Activated CD8-positive, alpha-beta T cell treated with anti-CD3 and anti-CD28 coated beads, Interleukin-2, amount 10 ng/mL, durations not matched to agents 7 days and 5 days (primary cell): ENCODE measurements at places on chromosomes 3 and 15.
A peak's percentile ranks its signal among the peaks of the same experiment; 100 is the strongest.

DNA sequence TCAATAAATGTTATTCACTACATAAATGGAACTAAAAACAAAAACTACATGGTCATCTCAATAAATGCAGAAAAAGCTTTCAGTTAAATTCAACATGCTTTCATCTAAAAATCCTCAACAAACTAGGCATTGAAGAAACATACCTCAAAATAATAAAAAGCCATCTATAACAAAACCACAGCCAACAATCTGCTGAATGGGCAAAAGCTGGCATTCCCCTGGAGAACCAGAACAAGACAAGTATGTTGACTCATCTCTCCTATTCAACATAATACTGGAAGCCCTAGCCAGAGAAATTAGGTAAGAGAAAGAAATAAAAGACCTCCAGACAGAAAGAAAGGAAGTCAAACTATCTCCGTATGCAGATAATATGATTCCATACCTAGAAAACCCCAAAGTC lies 759.9 kb downstream of the EPHA3 start:
- DNase-seq: no peak

DNA sequence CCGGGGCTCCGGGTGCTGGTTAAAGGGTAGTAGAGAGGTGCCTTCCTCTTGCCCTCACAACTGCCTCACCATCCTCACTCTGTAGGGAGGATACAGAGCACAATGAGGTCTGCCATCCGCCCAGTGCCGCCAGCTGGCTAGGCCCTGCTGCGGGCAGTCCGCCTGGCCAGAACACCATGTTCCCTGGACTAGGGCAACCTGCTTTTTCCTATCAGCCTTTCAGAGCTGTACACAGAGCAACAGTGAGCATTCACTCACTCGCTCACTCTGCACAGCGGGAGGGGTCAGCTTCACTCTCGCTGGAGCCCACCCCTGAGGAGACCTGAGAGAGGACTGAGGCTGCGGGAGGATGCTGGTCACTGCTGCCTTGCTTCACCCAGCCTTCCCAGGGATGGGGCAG lies 218.7 kb upstream of the CHRNA7 start:
- no peak for DNase-seq

- no peak for DNase-seq
These were observed 29.6 kb upstream of the ADAMTS7 start for GRCh38 chr15:78840661-78841375.

GRCh38 chr3:29827756-29828155 lies 546.9 kb downstream of the RBMS3 start:
- DNase-seq: no peak

DNA sequence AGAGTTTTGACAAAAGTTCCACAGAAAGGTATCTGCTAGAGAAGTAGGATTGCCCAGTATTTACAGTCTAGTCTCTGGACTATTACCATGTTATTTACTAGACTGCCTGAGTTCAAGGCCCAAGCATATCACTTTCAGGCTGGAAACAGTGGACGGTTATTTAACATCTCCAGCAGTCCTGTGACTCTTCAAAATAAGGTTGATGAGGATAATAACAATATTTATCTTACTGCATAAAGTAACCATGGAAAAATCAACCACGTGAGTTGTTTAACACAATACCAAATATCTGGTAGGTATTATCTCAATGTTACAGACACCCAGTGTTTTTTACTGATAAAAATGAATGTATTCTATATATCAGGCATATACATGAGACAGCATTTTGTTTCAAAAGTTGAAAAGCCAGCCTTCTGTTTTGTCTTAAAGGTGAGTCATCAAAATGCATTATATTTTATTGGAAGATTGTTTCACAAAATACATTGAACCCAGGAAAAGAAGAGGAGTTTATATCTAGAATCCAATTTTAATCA lies 535.8 kb downstream of the TBL1XR1 start:
- DNase-seq: no peak

- no peak for DNase-seq
These were observed 399.3 kb downstream of the FOXP1 start for GRCh38 chr3:71184252-71184651.

DNA sequence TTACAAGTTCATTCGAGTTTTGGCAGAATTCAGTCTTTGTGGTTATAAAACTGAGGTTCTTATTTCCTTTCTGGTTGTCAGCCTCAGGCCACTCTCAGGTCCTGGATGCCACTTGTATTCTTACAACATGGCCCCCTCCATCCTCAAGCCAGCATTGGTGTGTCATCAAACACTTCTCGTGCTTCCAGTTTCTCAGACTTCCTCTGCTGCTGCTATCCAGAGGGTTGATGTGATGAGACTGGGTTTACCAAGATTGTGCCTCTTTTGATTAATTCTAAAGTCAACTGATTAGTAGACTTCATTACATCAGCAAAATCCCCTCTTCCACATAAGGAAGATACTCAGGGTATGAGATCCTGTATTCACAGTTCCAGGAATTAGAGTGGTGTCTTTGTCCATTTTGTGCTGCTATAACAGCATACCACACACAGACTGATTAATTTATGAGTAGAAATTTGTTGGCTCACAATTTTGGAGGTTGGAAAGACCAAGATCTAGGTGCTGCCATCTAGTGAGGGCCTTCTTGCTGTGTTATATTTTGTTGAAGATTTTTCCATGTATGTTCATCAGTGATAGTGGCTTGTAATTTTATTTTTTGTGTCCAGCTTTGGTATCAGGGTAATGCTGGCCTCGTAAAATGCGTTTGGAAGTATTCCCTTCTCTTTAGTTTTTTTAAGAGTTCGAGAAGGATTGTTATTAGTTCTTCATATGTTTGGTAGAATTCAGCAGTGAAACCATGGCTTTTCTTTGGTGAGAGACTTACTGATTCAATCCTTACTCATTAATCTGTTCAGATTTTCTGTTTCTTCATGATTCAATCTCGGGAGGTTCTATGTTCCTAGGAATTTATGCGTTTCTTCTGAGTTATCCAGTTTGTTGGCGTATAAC lies 11.1 kb downstream of the LRCH3 start:
- DNase-seq: peak; percentile 62

- no peak for DNase-seq
These were observed 2.7 kb downstream of the PPP1R14D start for GRCh38 chr15:40825661-40826422.

DNA sequence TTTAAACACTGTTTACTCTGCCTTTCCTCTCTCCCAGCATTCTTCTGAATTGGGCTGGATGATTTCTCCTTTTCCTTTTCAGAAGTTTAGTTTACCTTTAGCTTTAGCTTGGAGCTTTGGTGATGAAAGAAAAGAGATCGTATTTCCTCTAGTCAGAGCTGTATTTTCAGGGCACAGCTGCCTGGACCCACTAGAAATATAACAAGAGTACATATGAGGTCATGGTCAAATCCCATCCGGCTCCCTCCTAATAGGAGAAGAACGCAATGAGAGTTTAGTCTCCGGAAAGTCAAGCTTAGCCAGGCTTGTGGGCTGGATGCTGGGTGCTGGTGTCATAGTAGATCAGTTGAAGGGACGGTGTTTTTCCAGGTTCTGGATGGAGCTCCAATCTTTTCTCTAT lies 177.1 kb upstream of the PFN2 start:
- DNase-seq: no peak

DNA sequence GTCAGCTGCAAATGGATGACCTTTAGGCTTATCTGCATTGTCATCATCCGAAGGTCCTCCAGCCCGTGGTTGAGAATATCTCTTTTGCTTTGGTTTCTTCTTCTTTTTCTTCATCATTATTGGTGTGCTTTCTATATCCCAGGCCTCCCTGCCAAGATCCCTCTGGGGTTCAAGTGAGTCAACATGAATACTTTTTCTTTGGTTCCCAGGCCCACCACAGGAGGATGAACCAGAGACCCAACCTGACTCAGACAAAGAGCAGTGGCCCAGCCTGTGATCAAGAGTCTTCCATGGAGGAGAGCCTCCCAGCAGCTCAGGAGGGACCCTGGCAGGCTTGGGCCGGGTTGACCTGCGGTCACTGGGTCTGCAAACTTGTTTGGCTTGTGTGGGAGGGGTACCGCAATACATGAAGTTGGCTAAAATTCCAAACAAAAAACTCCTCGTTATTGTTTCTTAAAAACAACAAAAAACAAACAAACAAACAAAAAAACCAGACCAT lies 104.2 kb downstream of the MAP4 start:
- DNase-seq: no peak

GRCh38 chr15:68910341-68910740 lies 20.0 kb upstream of the SPESP1 start:
- no peak for DNase-seq

DNA sequence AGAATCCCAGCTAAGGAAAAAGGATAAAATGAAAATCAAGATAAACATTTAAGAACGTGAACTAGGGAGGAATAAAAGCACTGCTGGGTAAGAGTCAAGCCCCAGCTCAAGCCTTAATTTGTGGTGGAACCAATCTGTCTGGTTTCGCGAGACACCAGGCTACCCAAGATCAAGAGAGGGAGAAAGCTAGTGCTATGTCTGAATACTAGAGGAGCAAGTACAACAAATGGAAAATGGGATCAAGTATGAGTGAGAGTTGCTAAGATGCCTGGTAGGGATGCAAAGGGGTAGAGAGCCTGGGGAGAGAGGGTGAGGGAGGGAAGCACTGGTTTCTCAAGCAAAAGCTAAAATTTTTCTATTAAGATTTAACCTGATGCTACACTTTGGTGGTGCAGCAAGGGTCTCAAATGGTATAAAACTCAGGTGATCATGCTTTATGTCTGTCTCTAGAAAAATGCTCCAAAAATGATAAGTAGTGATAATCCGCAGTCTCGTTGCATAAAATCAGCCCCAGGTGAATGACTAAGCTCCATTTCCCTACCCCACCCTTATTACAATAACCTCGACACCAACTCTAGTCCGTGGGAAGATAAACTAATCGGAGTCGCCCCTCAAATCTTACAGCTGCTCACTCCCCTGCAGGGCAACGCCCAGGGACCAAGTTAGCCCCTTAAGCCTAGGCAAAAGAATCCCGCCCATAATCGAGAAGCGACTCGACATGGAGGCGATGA lies 1.7 kb upstream of the SETD5 start:
- no peak for DNase-seq

- no peak for DNase-seq
These were observed 17.8 kb downstream of the TEX9 start for GRCh38 chr15:56383010-56383409.

- no peak for DNase-seq
These were observed 1.0 kb upstream of the KLF15 start for GRCh38 chr3:126358038-126358815.

- no peak for DNase-seq
These were observed 23.6 kb downstream of the SIAH2 start for GRCh38 chr3:150739200-150739863.

DNA sequence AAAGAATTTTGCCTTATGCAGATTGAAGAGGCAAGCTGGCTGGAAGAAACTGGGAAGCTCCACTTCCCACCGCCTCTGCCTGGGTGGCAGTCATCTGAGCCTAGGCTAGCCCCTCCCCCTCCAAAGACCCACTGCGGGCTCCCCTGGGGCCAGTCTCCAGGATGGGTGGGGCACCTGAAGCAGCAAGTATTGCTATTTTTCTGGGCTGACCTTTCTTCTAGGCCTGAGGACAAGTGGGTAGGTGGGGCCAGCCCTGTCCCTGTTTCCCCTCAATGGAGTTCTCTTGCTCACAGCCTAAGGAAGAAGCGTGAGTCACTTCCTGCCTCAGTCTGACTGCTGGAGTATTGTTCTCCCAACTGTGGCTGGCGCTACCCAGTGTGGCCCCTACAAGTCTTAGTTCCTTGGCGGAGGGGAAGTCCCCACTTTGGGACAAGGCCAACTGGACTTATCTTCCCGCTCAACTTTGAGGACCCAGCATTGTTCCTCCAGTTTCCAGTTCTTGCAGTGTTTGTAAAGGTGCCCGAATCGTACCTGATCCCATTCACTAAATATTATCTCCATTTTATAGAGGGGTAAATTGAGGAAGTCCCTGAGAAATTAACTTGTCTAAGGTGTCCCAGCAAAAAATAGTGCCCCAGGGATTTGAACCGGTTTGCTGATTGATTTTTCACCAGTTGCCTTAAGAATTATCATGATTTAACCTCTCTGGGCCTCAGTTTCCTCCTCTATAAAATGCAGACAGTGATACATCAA lies 1.4 kb downstream of the FURIN start:
- DNase-seq: peak; percentile 54

DNA sequence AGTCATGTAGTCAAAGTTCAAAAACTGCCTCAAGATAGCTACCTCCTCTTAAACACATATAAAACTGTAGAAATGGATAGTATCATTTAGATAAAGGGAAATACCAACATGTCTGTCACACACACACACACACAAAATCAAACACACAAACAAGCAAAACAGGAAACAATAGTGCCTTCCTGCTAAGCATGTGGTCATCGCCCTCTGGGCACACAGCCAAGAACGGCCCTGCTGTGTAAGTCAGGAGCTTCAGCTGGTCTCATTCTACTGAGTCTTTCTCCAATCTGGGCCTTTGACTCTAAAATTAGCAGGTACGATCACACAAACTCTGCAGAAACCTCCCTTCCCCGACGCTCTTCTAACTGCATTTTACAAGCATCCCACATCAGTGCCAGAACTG lies 272.2 kb upstream of the CHRNA7 start:
- no peak for DNase-seq

DNA sequence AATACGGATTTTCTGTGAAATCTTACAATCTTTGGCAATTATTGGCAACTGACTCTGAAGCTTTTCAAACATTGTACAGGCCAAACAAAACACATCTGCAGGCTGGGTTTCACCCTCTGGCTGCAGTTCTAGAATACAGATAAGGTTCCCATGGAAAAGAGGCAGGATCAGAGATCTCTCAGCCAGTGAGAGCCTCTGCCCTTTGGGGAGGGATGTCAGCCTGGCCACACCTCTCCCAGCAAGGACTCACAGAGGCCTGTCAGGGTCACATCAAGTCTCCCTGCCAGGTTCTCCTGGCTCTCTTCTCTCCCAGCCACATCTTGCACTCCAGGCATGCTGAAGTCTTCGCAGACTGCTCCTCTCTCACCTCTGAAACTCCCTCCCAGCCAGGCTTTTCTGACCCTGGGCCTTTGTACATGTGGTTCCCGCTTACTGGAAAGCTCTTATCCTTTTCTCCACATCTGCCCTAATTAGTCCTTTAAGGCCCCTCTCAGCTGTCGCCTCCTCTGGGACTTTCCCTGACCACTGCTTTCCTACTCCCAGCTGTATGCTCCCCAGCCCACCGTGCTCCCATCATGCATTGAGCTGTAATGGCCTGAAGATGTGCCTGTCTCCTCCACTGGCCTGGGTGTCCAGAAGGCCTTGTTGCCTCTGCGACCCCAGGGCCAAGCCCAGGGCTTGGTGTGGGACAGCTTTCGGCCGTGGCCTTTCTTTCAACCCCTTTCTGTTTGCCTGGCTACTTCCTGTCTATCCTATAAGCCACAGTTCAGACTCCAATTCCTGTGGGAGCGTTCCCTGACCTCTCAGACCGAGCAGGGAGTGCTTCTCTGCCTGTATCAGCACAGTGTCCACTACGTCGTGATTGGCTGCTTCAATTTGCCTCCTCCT lies 4.3 kb downstream of the RBP1 start:
- no peak for DNase-seq

DNA sequence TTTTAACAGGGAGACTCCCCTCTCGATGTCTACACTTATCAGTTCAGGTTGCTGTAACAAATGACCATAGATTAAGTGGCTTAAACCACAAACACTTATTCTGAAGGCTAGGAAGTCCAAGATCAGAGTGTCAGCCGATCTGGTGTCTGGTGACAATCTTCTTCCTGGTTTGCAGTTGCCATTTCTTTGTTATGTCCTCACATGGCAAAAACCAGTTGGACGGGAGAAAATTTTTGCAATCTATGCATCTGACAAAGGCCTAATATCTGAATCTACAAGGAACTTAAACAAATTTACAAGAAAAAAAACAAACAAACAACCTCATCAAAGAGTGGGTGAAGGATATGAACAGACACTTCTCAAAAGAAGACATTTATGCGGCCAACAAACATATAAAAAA lies 116.9 kb upstream of the FOXB1 start:
- no peak for DNase-seq
